CD4-positive, alpha-beta T cell treated with Interleukin-21 for 1 hour (primary cell): ENCODE measurements at places on chromosomes 11 and 22.

DNA sequence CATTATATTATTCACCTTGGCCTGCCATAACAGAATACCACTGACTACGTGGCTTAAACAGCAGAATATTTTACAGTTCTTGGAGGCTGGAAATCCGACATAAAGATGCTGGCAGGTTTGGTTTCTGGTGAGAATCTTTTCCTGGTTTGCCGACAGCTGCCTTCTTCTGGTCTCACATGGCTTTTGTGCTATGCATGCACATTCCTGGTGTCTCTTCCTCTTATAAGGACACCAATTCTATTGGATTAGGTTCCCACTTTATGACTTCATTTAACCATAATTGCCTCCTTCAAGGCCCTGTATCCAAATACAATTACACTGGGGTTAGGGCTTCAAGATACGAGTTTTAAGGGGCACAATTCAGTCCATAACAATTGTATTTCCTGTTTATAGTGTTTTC is 17.1 kb downstream of the RNF214 start:
- no peak for DNase-seq

DNA sequence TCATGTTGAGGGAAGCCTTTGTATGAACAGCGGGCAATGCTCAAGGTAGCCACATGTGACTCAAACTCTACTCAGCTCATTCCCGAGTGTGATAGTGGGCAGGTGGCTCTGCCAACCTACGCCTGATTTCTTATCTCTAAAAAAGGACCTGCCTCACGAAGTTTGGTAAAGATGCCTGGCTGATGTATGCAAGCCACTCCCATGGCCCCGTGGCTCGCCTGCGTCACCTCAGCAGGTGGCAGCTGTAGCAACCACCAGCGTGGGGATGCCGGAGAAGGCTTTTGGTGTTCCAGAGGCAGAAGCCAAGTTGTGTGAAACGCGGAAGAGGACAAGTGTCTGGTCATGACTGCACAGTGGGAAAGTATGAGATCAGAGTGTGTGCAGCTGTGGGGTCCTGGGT is 5.4 kb downstream of the FADS2 start:
- no peak for DNase-seq

- DNase-seq = no peak
These were observed 46.5 kb downstream of the POLD3 start for GRCh38 chr11:74638869-74639268.

- no peak for DNase-seq
These were observed 22.0 kb upstream of the CTSC start for GRCh38 chr11:88359541-88359940.

GRCh38 chr22:44307509-44308169 is 5.1 kb downstream of the SHISAL1 start:
- DNase-seq = no peak

DNA sequence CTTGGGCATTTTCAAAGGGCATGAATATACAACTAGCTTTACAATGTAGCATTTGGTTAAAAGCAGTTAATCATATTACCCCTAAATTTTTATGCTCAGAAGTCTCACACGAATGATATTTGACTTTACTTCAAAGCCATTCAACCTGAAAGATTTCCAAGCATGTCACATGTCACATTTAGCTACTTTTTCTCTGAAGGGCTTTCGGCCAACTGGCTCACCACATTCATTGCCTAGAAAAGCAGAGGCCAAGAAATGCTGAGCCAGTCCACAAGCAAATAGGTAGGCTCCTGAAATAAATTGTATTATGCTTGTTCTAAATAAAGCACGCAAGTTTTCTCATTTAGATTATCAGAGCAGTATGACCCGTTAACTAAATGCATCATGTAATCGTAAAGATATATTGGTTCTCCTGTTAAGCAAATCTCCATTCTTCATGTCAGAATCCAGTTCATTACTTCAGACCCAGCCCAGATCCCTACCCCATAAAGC is 30.6 kb downstream of the PAX6 start:
- no peak for DNase-seq

DNA sequence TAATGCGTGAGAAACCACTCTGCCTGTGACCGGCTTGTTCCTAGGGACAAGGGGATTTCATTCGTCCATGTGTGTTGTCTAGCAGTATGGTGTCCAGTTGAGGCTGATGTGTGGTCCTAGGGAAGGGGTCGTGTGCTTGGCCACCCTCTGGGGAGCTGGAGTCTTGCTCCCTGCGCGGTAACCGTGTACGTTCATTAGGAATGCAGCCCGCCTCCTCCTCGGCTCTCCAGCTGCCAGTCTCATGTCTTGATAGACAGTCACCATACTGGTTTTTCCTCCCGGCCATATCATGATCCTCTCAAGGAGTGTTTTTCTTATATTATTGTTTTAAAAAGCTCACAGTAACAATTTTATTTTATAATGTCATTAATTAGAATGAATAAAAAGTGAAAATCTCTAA is 5.9 kb downstream of the CTTN start:
- DNase-seq = no peak

DNA sequence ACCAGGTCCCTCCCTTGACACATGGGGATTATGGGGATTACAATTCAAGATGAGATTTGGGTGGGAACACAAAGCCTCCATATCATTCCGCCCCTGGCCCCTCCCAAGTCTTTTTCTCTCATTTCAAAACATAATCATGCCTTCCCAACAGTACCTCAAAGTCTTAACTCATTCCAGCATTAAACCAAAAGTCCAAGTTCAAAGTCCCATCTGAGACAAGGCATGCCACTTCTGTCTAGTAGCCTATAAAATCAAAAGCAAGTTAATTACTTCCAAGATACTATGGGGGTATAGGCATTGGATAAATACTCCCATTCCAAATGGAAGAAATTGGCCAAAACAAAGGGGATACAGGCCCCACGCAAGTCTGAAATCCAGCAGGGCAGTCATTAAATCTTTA is 19.7 kb upstream of the EIF4G2 start:
- no peak for DNase-seq

- DNase-seq = no peak
These were observed 62.6 kb downstream of the PIWIL4 start for GRCh38 chr11:94629741-94630140.

DNA sequence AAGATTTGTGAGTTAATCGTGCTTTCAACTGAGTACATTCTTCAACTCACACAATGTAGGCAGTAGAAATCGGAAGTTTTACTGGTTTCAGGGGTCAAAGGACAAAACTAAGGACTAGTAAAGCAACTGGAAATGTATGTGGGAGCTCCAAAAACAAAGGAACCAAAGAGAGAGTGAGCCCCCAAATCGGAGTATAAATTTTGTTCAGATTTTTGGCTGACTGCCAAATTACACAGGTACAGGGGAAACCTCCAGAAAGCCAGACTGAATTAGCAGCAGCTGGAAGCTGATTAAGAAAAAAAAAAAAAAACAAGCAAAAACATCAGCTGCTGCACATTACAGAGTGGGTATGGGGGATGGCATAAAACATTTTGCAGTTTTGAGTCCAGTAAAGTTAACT is 75.2 kb upstream of the GNAZ start:
- no peak for DNase-seq

GRCh38 chr22:45008186-45008681 is 1.6 kb downstream of the PHF21B start:
- no peak for DNase-seq

GRCh38 chr11:43975629-43976028 is 33.2 kb downstream of the C11orf96 start:
- no peak for DNase-seq

- no peak for DNase-seq
These were observed 21.9 kb downstream of the IGSF9B start for GRCh38 chr11:133934599-133935550.

DNA sequence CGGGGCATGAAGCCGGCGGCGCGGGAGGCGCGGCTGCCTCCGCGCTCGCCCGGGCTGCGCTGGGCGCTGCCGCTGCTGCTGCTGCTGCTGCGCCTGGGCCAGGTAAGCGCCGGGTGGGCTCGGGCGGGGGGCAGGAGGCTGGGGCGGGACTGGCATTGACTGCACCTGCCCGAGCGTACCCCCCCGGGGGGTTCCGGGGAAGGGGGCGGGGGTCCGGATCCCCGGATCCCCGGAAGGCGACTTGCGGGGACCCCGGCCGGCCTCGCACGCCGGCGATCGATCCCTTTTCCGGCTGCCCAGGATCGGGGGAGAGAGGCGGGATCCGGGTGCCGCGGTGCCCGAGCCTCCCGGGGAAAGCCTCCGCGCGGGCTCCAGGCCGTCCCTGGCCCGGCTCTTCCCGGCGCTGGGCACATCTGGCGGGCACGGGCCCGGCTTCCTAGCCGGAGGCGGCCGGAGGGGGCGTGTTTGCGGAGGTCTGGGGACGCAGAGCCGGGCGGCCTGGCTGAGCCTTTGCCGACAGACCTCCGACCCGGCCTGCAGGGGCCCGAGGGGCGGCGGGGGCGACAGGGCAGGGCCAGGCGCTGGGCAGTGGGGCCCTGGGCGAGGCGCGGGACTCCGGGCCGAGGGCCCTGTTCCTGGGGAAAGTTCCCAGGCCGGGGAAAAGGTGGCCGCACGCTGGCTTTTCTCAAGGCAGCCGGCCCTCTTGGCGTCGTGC is 705 bp downstream of the PTPRJ start:
- DNase-seq = no peak

DNA sequence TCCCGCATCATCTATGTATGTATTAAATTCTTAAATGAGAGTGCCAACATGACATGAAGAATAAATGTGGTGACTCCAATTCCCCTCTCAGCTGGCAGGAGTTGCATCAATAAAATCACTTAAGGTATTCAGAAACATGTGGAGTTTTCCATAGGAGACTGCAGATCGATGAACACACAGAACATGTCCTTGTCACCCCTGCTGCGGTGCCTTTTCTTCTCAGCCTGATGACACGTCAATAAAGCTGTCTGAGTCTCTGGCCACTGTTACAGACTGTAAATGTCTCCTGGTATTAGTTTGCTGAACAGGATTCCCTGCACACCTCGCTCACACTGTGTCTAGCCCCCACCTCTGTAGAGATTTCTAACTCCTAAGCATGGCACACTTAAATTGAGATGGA is 460.5 kb downstream of the LRRC4C start:
- DNase-seq = no peak

- DNase-seq = no peak
These were observed 38.4 kb downstream of the KCNC1 start for GRCh38 chr11:17772704-17773600.

DNA sequence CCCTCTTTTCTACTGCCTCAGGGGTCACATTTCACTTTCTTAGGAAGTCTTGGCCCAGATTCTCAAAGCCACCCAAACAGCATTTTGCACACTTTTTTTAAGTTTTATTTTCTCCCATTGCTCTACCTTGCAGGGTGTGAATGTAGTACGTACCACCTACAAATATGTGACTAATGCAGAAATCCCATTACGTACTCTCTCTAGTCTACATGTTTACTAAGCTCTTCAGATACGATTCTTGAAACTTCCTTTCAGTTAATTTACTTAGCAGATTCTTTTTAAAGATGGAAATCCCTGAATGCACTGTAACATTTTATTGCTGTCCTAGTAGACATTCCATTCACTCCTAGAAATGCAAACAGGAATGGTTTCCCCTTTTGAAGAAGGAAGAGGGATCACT is 61.3 kb downstream of the LRRC4C start:
- DNase-seq = no peak

DNA sequence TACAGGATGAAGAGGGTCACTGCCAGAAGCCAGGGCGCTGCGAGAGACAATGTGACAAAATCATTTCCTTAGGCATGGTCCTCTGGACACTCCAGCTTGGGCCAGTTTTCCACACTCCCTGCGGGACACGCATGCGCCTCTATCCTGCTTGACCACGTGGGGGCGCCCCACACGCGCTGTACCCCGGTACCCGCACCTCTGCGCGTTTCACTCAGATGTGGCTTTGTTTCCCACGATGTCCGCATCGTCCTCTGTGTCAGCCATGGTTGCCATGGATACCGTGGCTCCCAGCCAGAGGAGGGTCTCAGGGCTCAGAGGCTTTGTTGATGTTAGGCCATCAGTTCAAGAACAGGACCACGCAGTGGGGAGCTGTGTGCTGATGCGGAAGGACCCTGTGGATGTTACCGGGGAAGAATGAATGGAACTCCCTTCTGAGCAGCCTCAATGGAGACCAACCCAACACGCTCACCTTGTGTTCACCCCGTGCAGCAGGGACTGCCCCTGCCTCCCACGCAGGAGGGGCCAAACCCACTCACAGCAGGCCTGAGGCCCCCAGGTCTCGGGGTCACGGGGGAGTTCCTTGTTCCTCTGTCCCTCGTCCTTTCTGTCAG is 101.1 kb upstream of the SLC22A12 start:
- DNase-seq = peak; percentile 31

GRCh38 chr11:74257959-74258553 is 53.4 kb downstream of the P4HA3 start:
- DNase-seq = no peak

DNA sequence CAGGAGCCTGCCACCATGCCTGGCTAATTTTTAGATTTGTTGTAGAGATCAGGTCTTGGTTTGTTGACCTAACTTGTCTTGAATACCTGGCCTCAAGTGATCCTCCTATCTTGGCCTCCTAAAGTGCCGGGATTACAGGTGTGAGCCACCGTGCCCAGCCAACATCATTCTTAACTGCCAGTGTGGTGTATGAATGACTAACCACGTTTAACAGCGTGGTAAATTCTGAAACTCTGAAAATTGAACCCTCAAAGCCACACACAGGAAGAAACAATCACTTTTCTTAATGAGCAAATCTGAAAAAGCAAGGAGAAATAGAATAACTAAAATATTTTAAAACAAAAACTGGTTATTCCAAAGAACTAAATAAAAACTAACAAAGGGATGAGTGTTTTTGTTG is 7.4 kb downstream of the TMEM9B start:
- no peak for DNase-seq

DNA sequence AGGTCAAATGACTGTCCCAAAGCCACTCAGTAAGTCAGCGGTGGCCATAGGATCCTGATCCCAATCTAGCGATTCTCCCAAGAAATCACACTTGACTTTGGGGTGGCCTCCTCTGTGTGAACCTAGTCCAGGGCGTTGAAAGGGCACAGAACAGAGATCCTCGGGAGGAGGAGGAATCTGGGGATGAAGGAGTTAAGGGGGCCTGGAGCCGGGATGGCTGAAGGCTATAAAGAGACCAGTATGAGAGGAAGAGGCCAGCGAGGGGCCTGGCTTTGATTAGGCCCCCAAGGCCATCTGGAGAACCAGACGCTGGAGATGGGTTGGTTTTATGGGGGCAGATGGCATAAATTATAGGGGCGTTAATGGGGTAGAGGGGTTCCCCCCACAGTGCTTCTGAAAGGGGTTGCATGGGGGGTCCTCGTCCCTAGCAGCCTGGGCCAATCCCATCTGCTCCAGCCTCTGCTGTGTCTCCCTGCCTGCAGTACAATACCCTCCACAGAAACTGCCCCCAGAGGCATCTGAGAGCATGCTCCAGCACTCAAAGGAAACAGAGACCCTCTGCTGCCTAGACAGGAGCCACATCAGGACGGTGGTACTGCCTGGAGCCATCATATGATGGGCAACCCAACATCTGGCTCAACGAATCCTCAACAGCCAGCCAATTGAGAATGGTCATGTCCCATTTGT is 35.2 kb upstream of the TRIM29 start:
- no peak for DNase-seq

DNA sequence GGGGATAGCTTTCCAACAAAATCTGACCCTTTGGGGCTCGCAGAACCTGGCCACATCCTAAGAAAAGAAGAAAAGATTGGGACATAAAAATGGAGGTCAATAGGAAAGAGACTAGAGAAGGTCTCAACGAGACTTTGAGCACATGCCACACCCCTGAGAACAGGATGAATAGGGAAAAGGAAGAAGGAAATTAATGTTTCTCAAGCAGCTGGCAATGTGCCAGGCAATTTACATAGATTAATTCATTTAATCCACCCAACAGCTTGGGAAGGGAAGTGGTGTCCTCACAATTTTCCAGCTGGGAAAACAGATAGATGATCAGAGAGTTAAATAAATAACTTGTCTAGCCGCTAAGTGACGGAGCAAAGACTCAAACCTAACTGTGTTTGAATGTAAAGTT is 50.7 kb downstream of the PAMR1 start:
- no peak for DNase-seq

- no peak for DNase-seq
These were observed 111.7 kb downstream of the GGTLC2 start for GRCh38 chr22:22756109-22756508.
